ENCODE measurements at places on chromosomes 7 and 10.
A peak's percentile ranks its signal among the peaks of the same experiment; 100 is the strongest.

GRCh38 chr10:6108631-6109443 lies 20.0 kb downstream of the RBM17 start:
- peak; percentile 55 for DNase-seq

- no peak for DNase-seq
Measured at GRCh38 chr7:96992192-96993005, 13.0 kb upstream of the DLX6 start.

- no peak for DNase-seq
Measured at GRCh38 chr10:129837909-129838582, 126.0 kb downstream of the EBF3 start.

DNA sequence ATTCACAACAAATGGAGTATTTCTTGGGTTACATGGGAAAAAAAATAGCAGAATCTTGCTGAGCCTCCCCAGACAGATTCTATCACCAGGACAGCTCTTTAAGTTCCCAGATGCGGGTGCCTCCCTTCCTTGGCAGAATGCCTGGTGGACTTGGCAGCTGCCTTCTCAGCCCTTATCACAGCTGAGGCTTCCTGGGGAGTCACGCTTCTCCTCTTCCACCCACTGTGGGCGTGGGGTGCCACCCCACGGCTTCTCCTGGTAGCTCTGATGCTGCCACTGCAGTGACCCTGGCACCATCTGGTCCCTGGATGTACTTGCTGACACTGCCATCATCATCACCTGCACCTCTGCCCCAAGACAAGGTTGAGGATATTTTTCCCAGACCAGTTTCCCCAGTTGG lies 16.2 kb upstream of the NME8 start:
- DNase-seq: no peak

- no peak for DNase-seq
Measured at GRCh38 chr7:2409745-2410414, 6.5 kb downstream of the CHST12 start.

DNA sequence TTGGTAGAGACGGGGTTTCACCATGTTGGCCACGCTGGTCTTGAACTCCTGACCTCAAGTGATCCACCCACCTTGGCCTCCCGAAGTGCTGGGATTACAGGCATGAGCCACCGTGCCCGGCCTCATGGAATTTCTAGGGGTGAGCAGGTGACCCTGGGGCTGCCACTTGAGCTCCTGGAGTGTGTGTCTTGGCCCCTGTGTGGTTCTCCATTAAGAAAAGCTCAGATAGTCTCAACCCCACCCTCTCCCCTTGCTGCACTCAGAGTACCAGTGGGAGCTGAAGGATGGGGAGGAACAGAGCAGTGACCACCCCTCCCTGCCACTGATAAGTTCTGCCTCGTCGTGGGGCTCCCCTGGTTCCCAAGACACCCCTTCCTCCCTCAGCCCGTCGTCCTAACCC lies 45.3 kb downstream of the RCC1L start:
- no peak for DNase-seq

Data from ACHN (cell line).